Chondrocyte (in vitro differentiated cells): ENCODE measurements at places on chromosomes 1 and 21.

- DNase-seq: no peak
Measured at GRCh38 chr1:40075266-40075665, 21.8 kb downstream of the PPT1 start.

- DNase-seq: no peak
Measured at GRCh38 chr1:55150880-55151588, 64.1 kb downstream of the USP24 start.

DNA sequence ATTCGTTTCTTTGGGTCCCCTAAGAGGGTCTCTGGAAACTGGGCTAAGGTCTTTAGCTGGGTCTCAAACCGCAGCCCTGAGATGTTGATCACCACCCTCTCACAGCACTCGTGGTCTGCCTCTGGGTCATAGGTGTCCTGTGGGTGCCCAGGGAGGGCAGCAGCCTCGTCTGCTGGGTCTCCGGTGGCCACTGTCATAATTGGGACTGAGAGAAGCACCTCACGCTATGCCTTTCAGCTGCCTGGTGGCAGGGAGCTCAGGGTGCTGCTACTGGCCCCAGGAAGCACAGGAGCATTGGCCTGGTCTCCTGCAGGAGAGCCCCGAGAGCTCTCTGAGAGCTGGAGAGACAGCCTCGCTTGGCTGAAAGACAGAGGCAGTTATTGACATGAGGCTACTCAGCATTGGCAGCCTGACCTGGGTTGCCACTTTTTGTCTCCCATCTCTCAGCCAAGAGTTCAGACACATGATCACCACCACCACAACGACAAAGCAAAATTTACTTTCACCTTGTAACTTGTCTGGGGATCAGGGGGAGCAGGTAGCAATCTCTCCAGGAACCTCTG, 1.5 kb downstream of the KCNA2 start:
- no peak for DNase-seq

DNA sequence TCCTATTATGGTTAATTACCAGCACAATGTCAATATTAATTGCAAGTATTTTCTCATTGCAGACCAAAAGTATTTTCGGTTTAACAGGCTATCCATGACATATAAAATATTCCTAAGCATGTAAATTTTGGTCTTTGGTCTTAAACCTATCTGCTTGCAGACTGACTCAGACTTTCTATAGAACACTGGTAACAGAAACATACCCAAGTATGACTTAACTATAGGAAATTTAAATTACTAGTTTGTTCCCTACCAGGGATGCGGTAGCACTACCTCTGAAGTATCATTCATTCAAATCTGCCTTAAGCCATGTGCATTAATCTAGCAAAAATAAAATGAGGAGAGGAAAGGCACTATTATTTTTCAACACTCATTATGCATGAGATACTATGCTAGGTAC, 2.9 kb downstream of the TAF1A start:
- DNase-seq: no peak

GRCh38 chr1:17437260-17437579, 2.3 kb downstream of the RCC2 start:
- DNase-seq: no peak

DNA sequence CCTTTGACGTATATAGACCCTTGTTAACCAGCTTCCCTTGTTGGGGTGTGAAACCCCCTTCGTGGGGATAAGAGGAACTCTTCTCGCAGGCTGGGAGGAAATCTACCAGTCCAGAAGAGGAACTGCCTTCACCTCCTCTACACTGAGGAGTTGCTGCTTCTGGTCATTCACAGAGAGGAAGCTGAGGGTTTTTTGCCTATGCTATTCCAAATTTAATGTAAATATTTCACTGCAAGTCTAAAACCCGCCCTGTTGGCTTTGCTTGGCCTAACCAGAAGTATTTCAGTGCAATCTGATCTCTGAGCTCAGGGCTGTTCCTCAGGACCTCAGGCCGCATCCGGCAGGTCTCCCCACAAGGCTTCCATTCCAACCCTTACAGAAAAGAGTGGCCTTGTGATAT, 150.1 kb downstream of the HIVEP3 start:
- no peak for DNase-seq

DNA sequence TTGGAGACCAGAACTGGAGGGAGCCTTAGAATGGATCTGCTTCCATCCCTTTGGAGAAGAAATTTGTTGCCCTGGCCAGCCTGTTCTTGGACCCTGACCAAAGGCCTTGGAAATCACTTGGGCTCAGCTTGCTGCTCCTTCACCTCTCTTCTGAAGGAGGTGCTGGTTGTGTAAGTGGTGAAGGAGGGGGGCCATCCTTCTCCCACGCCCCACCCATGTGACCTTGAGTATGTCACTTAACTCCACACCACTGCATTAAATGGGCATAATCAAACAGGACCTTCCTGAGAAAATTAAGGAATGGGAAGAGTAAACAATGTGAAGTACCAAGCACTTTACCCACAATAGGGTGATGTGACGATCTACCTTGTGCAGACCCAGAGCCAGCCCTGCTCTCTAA, 68.3 kb upstream of the GJB5 start:
- DNase-seq: no peak

- DNase-seq: no peak
Measured at GRCh38 chr1:198113342-198113750, 43.5 kb upstream of the NEK7 start.

- no peak for DNase-seq
Measured at GRCh38 chr1:20429296-20429695, 56.7 kb downstream of the CAMK2N1 start.

DNA sequence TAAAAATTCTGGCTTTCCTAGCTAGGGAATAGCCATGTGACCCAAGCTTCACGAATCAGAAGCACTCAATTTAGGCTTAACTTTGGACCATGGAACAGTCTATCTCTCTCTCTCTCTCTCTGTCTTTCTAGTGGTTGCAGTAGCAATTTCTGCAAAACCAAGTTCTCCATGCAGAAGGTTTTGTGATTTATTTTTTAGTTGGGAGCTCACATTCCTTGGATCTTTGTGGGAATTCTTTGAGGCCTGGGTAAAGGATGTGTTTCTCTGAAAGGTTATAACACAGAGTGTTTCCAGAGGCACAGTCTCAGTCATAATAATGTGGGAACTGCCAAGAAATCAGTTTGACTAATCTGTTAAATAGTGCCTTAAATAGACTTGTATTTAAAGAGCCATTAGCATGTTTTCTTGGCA, 112.3 kb upstream of the COL11A1 start:
- no peak for DNase-seq

DNA sequence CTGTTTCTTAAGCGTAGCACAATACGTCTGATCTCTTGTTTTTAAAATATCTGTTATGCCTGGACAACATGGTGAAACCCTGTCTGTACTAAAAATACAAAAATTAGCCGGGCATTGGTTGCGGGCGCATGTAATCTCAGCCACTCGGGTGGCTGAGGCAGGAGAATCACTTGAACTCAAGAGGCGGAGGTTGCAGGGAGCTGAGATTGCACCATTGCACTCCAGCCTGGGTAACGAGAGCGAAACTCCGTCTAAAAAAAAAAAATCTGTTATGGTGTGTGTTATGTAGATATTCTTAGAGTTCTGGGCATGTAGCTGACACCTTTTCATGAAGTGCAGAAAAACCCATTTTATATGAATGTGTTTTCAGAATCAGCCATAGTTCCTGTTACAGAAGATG, 38.2 kb downstream of the RABGAP1L start:
- DNase-seq: no peak

DNA sequence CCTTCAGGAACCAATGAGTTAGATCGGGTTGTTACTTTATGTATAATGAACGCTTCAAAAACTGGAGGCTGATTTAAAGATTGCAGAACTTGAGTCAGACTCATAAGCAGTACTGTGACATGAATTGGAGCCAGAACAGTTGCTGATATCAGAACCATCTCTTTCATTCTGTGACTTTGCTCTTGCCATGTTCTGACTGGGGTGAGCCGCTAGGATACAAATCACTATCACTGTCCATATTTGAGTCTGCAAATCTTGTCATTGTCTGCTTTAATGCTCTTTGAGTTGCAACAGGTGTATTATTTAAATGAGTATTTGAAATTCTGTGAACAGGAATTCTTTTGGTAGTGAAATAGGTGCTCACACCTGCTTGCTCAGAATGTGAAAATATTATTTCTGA, 52.5 kb downstream of the LRIG2 start:
- DNase-seq: no peak

DNA sequence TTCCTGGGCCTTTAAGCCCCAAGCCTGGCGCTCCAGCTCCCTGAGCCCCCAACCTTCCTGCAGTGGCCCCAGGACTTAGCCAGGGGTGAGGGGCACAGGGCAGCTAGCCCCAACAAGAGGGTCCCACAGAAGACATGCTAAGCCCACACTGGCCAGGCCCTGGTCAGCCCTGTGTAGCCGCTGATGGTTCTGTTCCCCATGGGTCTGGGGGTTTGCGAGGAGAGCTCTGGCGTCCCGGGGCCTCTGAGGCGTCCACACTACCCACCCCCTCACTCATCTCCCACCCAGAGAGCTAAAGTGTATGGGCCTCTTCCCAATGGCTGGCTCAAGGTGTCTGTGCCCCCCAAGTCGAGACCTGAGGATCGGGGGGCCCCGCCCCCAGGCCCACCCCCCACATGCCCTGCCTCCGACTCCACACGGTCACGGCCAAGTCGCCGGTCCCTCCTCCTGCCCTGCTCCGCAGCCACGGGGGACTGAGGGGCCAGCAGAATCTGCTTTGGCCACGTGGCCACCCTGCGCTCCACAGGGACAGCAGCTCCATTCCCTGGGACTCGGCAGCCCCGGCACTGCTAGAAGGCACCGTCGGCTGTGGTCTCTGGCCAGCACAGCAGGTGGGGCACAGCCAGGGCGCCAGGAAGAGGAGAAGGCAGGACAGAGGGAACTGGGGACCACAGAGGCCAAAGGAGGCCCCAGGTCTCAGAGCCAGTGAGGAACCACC, 7.8 kb downstream of the TNFRSF18 start:
- DNase-seq: peak; percentile 65

DNA sequence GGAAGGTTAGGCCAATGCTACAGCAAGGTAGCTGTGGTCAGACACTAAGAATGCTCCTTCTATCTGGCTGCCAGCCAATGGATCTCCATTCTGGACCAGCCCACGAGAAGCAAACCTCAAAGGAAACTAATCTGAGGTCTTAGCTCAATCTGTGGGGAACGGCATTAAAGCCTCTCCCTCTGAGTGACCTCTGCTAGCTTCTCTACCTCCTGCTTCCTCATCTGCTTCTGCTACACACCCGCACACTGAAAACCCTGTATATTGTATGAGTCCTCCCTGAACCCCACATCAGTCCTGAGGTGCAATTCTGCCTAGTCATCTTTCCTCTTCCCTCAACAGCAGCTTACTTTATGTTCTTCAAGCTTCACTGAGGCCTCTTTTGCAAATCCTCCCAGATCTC, 6.9 kb upstream of the GALE start:
- DNase-seq: no peak
